SJSA1 (cell line): ENCODE measurements at places on chromosomes 3 and 15.

- H3K4me1 ChIP-seq, result no peaks in the 10 kb centered on the region
- H3K36me3 ChIP-seq, result no peaks in the 10 kb centered on the region
- H3K4me3 ChIP-seq, result no peak overlapping the region
- DNase-seq, result no peak
These were observed 1.3 kb downstream of the SLC28A2 start for GRCh38 chr15:45253330-45253729.

DNA sequence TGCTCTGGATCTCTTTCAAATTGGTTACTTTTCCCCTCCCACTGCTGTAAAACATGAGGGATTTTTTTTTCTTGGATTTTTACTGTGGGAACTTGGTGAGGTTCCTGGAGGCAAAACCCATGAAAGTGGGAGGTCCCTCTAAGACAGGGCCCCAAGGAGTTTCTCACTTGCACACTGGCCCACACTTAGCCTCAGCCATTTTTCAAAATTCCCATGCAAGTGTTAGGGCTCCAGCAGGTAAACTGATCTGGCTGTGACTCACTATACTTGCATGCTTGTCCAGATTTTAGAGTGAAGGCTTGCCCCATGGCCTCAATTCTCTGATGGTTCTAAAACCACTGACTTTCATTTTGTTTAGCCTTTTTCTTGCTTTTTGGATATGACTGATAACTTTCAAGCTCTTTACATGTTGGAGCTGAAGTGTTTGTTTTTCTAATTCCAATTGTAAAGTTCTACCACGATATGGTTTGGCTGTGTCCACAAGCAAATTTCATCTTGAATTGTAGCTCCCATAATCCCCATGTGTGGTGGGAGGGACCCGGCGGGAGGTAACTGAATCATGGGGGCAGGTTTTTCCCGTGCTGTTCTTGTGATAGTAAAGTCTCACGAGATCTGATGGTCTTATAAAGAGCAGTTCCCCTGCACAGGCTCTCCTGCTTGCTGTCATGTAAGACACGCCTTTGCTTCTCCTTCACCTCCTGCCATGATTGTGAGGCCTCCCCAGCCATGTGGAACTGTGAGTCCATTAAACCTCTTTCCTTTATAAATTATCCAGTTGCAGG, 37.7 kb downstream of the MCCC1 start:
- no peaks in the 10 kb centered on the region for H3K27me3 ChIP-seq
- 0 out of 2 replicates have a peak, but pooled peaks cover 2% of the 10 kb centered on the region for H3K36me3 ChIP-seq
- H3K27ac ChIP-seq, result no peak overlapping the region
- H3K4me3 ChIP-seq, result no peak overlapping the region

DNA sequence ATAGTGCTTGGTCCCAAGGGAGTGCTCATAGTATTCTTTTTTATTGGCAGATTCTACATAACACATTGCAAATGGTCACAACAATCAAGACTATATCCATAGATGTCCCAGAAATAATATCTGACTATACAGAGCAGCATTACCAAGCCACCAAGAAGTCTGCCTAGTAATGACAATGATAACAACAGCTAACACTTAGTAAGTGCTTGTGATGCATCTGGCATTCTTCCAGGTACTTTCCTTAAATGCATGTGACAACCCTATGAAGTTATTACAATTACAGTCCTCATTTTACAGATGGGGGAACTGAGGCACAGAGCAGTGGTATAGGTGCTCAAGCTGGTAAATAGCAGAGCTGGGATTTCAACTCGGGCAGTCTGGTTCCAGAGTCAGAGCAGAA, 49.6 kb upstream of the ICE2 start:
- no peaks in the 10 kb centered on the region for H3K36me3 ChIP-seq
- no peak overlapping the region for H3K27ac ChIP-seq
- no peaks in the 10 kb centered on the region; the same call in 1 of the 2 replicates for H3K27me3 ChIP-seq
- no peak overlapping the region for H3K4me3 ChIP-seq
- H3K4me1 ChIP-seq, result no peaks in the 10 kb centered on the region

DNA sequence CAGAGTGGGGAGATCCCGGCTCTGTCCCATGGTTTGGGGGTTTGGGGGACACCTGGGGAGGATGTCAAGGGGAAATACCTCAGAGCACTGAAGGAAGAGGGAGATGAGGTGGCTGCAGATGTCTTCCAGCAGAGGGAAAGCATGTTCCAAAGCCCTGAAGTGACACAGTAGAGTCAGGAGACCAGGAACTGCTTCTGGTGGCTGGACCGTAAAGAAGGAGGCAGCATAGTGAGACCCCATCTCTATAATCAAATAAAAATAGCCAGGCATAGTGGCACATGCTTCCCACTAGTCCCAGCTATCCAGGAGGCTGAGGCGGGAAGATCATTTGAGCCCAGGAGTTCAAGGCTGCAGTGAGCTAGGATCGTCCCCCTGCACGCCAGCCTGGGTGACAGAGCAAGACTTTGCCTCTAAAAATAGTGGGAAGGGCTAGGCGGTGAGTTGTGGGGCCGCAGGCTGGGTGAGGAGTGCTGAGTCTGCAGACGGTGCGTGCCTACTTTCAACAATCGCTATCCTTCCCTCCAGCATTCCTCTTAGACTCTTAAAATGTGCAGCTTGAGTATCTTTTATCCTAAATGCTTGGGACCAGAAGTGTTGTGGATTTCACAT, 26.2 kb downstream of the HES1 start:
- H3K27me3 ChIP-seq, result no peaks in the 10 kb centered on the region
- H3K4me3 ChIP-seq, result no peak overlapping the region
- peaks cover 6% of the 10 kb centered on the region for H3K4me1 ChIP-seq
- no peak overlapping the region for H3K27ac ChIP-seq

DNA sequence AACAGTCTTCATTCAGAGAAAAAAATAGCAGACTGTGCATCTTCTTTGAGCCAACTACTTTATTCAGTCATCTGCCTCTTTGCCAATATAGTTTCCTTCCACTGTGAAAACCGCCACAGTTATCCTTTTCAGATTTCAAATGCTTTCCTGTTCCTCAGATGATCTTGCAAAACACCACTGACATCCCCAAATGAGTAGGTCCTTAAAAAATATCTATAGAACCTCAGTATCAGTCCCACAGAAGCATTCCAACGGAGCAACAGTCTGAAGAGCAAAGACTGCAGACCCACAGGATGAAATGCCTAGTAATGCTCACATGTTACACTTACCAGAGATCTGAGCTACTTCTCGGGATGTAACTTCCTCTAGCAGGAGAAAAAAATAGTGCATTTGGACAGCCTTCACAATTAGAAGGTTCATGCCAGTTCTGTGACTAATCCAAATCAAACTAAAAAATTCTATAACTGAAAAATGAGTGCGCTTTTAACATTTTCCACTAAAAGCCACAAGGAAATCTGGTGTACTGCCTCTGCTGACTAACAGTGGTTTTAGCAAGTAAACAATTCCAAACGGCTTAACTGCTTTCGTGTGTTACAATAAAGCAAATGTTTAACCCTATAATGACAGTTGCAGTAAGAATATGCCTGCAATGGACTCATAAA, at the start of gene ANKRD28:
ANKRD28 (minus strand) TSS at position 338 of the 662 bp plus-strand sequence. CDS start 1,458 bp downstream, outside the sequence.
- H3K4me1 ChIP-seq, result peaks cover 27% of the 10 kb centered on the region
- H3K27me3 ChIP-seq, result no peaks in the 10 kb centered on the region
- H3K4me3 ChIP-seq, result peak within 1 kb of the TSS; percentile 42
- peak within 1 kb of the TSS; percentile 96 for H3K27ac ChIP-seq
- DNase-seq, result peak; percentile 55

DNA sequence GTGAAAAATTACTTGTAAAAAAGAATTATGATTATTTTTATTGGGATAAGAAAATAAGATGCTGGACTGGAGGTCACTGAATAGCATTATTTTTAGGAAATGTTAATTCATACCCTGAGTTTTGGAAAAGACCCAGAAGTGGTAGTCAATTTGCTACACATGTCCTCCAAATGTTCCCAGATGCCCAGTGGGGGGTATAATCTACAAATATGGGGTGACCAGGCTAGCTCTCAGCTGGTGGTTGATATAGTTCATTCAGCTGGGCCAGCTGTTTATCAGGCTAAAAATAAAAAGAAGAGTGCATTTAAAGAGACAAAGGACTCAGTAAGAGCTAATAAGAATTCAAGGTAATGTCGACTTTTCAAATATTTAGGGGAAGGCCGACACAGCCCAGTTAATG, 402.0 kb upstream of the GOLIM4 start:
- no peaks in the 10 kb centered on the region for H3K27me3 ChIP-seq
- no peaks in the 10 kb centered on the region for H3K36me3 ChIP-seq
- DNase-seq, result no peak
- H3K4me1 ChIP-seq, result no peaks in the 10 kb centered on the region
- no peak overlapping the region for H3K4me3 ChIP-seq

GRCh38 chr3:24101676-24102168, 156.6 kb downstream of the NR1D2 start:
- no peak for DNase-seq
- H3K4me3 ChIP-seq, result no peak overlapping the region
- no peaks in the 10 kb centered on the region for H3K4me1 ChIP-seq
- no peaks in the 10 kb centered on the region for H3K27me3 ChIP-seq
- H3K36me3 ChIP-seq, result no peaks in the 10 kb centered on the region
- H3K27ac ChIP-seq, result no peak overlapping the region

DNA sequence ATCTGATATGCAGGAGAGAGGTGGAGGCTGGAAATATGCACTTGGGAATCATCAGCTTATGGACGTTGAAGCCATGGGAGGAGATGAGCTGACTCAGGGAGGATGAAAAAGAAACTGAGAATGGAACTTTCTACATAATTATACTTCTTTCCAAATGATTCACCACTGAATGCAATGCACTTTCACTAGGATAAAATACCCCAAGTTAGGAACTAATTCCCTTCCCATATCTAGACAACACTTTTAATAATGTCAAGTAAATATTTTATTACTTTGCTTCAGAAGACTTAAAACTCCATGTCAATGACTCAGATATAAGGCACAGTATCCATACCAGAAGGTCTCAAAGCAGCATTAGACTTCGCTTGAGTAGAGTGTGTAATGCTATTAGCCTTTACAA, 24.2 kb downstream of the NPTN start:
- H3K4me1 ChIP-seq, result peaks cover 11% of the 10 kb centered on the region
- peaks cover 11% of the 10 kb centered on the region; the same call in 1 of the 2 replicates for H3K36me3 ChIP-seq
- H3K27me3 ChIP-seq, result no peaks in the 10 kb centered on the region
- DNase-seq, result no peak

- H3K4me1 ChIP-seq, result no peaks in the 10 kb centered on the region
- no peak overlapping the region for H3K27ac ChIP-seq
- no peak overlapping the region for H3K4me3 ChIP-seq
- no peaks in the 10 kb centered on the region for H3K27me3 ChIP-seq
- no peaks in the 10 kb centered on the region for H3K36me3 ChIP-seq
- DNase-seq, result no peak
These were observed 35.9 kb upstream of the GOLGA6L9 start for GRCh38 chr15:82393671-82394070.

GRCh38 chr3:52243791-52244628, 1.5 kb upstream of the PPM1M start:
- H3K4me1 ChIP-seq, result peaks cover 35% of the 10 kb centered on the region
- H3K27me3 ChIP-seq, result no peaks in the 10 kb centered on the region
- H3K36me3 ChIP-seq, result peaks cover 19% of the 10 kb centered on the region
- H3K4me3 ChIP-seq, result no peak overlapping the region

DNA sequence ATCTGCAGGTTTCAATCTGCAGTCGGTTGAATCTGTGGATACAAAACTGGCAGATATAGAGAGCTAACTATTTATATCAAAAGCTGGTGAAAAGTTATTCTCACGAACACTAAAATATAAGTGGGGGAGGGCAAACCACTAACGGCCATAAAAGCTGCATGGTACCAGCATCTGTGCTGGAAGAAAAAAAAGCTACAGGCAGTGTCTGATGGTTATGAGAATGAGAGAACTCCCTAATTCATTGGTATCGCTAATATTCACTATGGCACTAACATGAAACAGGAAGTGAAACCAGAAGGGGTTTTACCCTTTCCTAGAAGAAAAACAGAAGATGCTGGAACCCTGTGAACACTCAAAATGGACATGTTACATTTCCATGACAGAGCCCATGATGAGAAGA, 15.9 kb downstream of the CEP70 start:
- H3K27me3 ChIP-seq, result no peaks in the 10 kb centered on the region
- H3K27ac ChIP-seq, result no peak overlapping the region
- DNase-seq, result no peak
- H3K4me3 ChIP-seq, result no peak overlapping the region
- no peaks in the 10 kb centered on the region for H3K4me1 ChIP-seq

DNA sequence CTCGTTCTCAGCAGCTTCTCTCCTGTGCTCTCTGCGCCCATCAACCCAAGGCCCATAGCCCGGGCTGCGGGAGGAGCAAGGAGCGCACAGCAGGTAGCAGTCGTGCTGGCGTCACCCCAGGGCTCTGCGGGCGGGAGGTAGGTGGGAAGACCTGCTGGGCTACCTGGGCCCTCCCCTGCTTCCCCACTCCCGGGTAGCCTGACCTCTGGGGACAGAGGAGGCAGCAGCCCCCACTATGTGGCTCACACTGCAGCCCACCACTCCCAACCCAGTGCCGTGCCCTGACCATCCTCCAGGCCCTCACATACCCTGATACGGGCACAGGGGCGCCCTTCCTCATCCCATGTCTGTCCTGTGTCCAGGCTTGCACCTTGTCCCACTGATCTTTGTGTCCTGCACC, 171.0 kb downstream of the NSMCE3 start:
- no peak for DNase-seq
- H3K4me3 ChIP-seq, result no peak overlapping the region
- H3K36me3 ChIP-seq, result peaks cover 8% of the 10 kb centered on the region
- H3K4me1 ChIP-seq, result no peaks in the 10 kb centered on the region

- no peaks in the 10 kb centered on the region for H3K4me1 ChIP-seq
- DNase-seq, result no peak
- no peak overlapping the region for H3K27ac ChIP-seq
- H3K36me3 ChIP-seq, result no peaks in the 10 kb centered on the region
- H3K4me3 ChIP-seq, result no peak overlapping the region
These were observed 122.9 kb upstream of the STT3B start for GRCh38 chr3:31409866-31410265.

- no peaks in the 10 kb centered on the region for H3K36me3 ChIP-seq
- no peak overlapping the region for H3K27ac ChIP-seq
- no peak for DNase-seq
- H3K4me1 ChIP-seq, result no peaks in the 10 kb centered on the region
- no peaks in the 10 kb centered on the region for H3K27me3 ChIP-seq
- no peak overlapping the region for H3K4me3 ChIP-seq
These were observed 11.0 kb downstream of the SCAPER start for GRCh38 chr15:76894174-76894573.

- H3K36me3 ChIP-seq, result no peaks in the 10 kb centered on the region
- H3K4me1 ChIP-seq, result peaks cover 14% of the 10 kb centered on the region
- H3K27me3 ChIP-seq, result no peaks in the 10 kb centered on the region
- no peak overlapping the region for H3K4me3 ChIP-seq
These were observed 257.2 kb upstream of the SOX2 start for GRCh38 chr3:181454451-181455027.

GRCh38 chr3:14581334-14582044, 41.3 kb upstream of the GRIP2 start:
- H3K27ac ChIP-seq, result no peak overlapping the region
- H3K4me3 ChIP-seq, result no peak overlapping the region
- no peak for DNase-seq

GRCh38 chr15:56242576-56243162, 1.0 kb downstream of the RFX7 start:
- peaks cover 22% of the 10 kb centered on the region for H3K4me1 ChIP-seq
- H3K27me3 ChIP-seq, result no peaks in the 10 kb centered on the region
- peak; percentile 24 for DNase-seq
- H3K4me3 ChIP-seq, result peak overlapping the region; percentile 85
